ENCODE measurements at places on chromosomes 1 and 21.

GRCh38 chr1:81819613-81820012 is 18.9 kb downstream of the ADGRL2 start:
- no peak for DNase-seq

- peak; percentile 46 for DNase-seq
Observed at GRCh38 chr1:84303314-84303830, 1.9 kb downstream of the SAMD13 start.

DNA sequence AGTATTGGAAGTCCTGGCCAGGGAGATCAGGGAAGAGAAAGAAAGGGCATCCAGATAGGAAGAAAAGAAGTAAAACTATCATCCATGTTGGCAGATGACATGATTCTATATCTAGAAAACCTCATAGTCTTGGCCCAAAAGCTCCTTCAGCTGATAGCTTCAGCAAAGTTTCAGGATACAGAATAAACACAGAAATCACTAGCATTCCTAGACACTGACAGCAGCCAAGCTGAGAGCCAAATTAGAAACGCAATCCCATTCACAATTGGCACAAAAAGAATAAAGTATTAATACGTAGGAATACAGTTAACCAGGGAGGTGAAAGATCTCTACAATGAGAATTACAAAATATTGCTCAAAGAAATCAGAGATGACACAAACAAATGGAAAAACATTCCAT is 44.6 kb downstream of the ZFYVE9 start:
- no peak for DNase-seq

GRCh38 chr1:180116964-180117763 is 37.5 kb upstream of the QSOX1 start:
- DNase-seq: no peak

DNA sequence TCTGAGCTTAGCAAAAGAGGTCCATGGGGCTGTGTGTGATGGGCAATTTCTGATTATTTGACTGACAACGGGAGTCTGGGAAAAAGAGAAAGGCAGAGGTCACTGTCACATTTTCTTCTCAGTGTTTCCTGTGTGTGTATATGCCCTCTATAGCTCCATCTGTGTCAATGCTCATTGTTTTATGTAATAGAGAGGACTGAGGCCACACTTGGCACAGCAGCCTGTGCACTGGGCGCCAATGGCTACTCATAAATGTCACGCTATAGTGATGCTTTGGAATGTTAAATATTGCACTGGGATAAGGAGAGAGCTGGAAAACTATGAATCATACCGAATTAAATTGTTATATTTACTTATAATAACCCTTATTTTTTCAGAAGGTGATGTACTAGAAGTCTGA is 365.4 kb downstream of the NEGR1 start:
- DNase-seq: no peak

DNA sequence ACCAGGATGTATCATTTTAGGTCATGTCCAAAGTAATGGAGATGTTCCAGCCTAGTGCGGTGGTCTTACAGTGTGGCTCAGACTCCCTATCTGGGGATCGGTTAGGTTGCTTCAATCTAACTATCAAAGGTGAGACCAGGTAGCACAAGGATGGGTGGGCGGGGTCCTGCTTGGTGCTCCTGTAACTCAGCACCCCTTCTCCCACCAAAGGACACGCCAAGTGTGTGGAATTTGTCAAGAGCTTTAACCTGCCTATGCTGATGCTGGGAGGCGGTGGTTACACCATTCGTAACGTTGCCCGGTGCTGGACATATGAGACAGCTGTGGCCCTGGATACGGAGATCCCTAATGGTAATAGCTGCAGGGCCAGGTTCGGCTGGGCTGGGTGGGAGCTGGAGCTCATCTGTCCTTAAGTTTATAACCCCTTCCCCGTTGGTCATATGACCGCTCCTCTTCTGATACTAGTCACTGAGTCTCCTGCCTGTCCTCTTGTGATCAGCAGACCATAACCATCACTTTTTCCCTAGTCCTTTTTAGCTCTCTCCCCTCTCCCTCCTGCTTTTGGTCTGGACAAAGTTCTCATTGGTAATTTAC is 5.4 kb downstream of the MARCKSL1 start:
- DNase-seq: no peak

GRCh38 chr1:220239966-220240365 is 32.3 kb downstream of the RAB3GAP2 start:
- no peak for DNase-seq

- DNase-seq: peak; percentile 52
Observed at GRCh38 chr1:93680420-93681100, 1.1 kb downstream of the BCAR3 start.

DNA sequence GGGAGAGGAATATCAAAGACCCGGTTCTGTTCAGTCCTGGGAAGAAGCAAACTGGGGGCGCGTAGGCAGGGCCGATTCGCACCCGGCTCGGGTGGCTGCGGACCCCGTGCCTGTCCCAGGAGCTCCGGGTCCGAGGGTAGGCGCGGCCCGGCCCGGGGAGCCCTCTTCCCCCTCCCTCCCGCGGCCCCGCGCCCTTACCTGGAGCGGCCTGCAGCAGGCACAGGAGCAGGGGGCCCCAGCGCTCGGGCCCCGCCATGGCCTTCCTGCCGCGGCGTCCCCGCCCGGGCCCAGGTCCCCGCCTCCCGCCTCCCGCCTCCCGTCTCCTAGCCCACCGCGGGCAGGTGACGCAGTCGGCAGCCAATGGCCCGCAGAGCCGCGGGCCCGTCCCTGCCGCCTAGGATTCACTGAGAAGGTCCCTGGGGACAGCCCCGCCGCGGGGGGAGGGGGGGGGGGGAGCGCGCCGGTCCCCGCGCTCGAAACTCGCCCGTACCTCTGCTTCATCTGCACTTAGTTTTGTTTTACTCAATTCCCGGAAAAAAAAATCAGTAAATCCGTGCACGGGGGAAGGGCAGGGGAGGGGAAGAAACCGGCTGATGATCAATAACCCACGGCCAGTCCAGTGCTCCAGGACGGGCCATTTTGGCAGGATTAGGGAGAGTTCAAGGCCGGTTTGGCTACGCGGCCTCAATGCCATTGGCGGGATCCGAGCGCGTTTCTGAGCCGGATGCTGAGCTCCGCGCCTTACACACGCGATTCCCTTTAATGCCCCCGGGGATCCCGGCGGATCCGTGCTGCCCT is at the start of gene IFNLR1:
Gene IFNLR1, minus strand, starts transcription at position 297 of the 798 bp plus-strand sequence. Its CDS starts 41 bp downstream, at position 256.
- DNase-seq: peak; percentile 28

GRCh38 chr1:96515430-96515829 is 206.2 kb upstream of the PTBP2 start:
- DNase-seq: no peak

DNA sequence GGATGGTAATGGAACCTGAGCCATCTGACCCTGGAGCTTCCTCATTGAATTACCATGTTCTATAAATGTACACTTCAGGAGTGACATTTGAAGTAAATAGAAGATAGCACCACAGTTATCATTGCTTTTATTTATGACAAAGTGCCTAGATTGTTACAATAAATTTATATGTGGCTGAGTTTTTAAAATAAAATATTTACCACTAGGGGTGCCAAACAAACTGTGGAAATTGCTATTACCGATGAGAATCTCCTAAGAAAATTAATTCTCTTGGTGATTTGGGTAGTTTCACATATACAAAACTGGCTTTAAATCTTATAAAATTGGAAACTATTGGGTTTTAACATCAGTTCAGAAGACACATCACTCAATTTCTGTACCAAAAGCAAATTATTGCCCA is 1.4 kb upstream of the TNR start:
- no peak for DNase-seq

- DNase-seq: no peak
Observed at GRCh38 chr1:2322065-2322571, 69.2 kb downstream of the MORN1 start.

DNA sequence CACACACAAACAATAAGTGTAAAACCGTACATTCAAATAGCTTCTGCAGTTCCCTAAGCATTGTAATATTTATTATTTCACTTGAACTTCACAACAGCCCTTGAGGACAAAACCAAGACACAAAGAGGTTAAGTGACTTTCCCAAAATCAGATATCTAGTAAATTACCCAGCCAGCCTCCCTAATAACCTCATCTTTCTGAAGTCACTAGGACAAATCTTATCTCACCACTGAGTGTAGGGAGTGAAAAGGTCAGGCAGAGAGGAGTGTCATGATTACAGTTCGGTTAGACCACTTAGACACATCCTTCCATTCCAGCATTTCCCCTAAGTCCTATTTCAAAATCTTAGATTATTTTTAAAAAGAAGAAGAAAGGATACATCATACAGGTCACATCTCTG is 377.3 kb upstream of the NFIA start:
- DNase-seq: no peak

GRCh38 chr1:13828454-13829151 is 128.6 kb downstream of the PRDM2 start:
- DNase-seq: no peak

DNA sequence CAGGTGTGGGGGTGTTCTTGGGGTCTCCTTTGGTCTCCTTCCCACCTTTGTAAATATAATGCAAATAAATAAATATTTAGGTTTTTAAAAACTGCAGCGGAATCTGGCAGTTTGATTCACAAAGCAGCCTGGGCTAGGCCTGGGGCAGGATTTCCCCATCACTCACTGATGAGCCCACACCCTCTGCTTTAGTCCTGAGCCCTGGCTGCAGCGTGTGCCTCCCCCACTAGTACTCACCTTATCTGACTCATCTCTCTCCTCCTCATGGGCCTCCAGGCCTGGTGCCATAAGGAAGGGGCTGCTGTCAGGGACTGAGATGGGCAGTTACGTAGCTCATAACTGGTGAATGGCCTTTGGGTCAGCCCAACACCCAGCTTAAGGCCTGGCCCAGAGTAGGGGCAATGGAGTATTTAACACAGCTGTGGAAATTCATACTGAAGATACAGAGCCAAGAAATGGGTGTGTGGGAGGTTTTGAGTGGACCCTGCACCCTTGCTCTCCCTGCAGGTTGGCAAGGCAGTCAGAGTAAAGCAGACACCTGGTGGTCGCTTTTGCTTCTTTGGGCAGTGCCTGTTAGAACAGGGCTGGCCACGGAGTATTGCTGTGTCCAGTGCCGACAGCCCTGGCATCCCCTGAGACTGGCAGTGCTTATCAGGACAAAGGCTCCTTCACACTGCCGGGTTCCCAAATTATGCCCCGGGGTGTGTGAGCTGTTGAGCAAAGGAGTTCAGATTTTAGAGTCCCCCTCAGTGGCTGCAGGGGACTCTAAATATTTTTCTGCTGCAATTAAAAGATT is 39.7 kb downstream of the AZIN2 start:
- no peak for DNase-seq

- no peak for DNase-seq
Observed at GRCh38 chr21:39724944-39725343, 20.0 kb upstream of the IGSF5 start.

DNA sequence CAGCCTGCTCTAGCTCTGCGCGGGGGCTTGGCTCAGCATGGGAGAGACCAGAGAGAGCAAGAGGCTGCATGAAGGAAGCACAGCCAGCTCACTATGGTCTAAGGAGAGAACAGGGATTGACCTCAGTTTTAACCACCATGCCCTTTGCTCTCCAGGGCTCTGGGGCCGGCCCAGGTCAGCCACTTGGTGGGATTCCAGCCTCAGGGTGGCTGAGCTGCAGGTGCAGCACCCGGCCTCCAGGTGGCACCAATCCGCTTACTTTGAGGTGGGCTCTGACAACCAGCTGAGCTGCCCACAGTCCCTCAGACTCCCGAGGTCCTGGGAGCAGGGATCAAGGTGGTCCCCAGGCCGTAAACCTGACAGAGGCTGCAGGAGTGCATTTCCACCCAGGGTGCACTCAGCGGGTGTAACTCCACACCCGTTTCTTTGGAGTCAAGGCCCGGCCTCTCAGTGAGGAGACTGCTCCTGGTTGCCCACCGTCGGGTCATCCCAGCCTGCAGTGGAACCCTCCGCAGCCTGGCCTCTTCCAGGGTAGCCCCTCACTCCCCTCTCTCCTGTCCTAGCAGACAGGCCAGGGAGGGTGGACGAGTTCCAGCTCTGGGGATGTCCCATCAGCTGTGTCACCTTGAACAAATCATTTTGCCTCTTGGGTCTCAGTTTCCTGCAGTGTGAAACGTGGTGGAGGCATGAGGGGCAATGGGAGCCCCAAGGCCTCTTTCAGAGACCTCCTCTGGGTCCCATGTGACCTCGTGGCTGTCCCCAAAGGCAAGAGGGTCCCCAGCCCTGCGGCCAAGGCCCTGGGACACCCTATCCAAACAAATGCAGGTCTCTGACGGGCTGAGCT is 607 bp upstream of the LGR6 start:
- DNase-seq: no peak

- DNase-seq: no peak
Observed at GRCh38 chr1:27658951-27659496, 13.0 kb downstream of the IFI6 start.

DNA sequence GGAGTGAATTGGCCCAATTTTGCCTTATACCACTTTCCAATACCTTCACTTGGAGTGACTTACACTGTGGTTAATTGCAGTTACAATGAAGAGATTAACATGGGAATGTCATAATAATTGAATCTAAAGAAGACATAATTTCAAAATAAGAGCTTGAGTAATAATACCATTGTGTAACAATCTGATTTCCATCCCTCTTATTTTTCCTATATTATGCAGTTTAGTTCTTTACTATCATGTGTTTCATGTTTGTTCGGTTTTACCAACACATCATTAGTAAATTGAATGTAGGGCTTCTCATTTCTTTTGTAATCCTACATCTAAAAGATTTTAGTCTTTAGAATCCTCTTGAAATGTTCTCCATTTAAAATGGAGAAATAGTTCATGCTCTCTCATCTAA is 19.2 kb upstream of the XPR1 start:
- no peak for DNase-seq

- DNase-seq: no peak
Observed at GRCh38 chr1:220902916-220903315, 23.7 kb downstream of the HLX start.

DNA sequence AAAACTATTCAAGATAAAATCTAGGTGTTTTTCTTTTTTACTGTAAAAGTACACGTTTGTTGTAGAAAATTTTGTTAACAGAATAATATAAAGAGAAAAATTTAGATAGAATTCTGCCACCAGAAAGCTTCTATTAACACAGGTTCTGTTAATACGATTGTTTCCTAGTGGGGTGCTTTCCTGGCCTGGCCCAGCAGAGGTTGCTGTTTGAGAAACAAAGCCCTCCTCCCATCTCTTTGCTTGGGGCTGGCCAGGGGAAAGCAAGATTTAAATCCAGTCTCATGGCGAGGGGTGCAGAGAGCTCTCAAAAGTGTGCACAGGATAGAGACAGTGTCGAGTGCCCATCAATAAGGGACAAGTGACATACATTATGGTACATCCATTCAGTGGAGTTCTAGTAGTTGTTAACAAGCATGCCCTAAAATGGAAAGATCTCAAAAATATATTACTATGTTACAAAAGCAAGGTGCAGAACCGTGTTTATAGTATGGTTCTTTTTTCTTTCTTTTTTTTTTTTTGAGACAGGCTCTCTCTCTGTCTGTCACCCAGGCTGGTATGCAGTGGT is 14.6 kb upstream of the ACBD3 start:
- DNase-seq: no peak
